Adipocyte (in vitro differentiated cells): ENCODE measurements at places on chromosomes 5 and 9.

- peak; percentile 94 for DNase-seq
These were observed at the start of gene ST6GALNAC6 for GRCh38 chr9:127899128-127899943. ST6GALNAC6 (minus strand) TSS chr9:127899603; CDS start chr9:127897981, 1,622 bp downstream.

DNA sequence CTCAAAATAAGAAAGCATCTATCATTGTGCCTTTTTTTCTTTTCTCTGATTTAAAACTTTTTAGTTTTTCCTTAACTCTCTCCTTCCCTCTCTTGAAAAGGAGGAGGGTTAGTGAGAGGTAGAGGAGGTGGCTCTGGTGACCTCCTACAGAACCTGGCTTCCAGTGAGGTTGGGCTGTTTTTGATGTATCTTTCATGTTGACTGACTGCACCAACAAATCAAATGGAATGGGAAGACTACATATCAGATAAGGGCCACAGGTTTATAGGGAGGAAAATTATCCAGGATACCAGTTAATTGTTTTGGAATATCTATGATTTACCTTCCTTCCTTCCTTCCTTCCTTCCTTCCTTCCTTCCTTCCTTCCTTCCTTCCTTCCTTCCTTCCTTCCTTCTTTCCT, 173.2 kb downstream of the ZSWIM6 start:
- DNase-seq: no peak

DNA sequence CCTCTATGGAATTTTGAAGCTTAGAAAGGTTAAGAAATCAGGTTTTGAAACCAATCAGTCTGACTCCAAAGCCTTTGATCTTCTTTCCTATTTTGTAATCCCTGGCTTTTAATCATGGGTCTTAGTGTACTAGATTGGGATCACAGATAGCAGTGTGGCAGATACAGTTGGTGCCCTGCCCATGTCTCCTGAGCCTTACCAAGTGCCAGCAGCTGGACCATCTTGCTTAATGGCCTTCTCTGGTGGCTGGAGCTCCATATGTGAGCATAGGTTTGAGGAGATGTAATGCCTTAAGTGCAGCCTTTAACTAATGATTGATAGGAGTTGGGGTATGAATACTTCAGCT, 16.7 kb upstream of the RIC1 start:
- DNase-seq: peak; percentile 40

DNA sequence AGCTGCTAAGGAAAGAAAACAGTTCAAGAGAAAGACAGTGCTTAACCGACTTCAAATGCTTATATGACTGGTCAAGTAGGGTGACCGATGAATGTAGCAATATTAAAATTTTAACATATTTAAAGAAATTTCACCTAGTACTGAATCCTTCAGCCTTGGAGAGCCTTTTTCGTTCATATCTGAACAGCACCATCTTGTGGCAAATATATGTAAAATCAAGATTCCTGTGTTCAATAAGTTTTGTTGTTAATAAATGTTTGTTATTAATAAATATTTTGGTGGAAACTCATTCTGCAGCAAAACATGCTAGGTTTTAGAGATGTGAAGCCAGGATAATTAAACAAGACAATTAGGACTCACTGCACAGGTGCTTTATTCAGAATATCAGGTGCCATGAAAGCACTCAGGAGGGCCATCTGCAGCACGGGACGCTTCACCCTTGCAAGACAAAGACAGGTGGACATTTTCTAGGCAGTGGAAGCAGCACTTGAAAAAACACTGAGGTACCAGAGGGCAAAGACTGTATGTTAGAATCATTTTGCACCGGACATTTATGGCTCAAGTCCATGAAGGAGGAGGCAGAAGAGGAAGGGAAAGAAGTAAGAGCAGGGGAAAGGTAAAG, 15.6 kb downstream of the TICAM2 start:
- DNase-seq: peak; percentile 83

DNA sequence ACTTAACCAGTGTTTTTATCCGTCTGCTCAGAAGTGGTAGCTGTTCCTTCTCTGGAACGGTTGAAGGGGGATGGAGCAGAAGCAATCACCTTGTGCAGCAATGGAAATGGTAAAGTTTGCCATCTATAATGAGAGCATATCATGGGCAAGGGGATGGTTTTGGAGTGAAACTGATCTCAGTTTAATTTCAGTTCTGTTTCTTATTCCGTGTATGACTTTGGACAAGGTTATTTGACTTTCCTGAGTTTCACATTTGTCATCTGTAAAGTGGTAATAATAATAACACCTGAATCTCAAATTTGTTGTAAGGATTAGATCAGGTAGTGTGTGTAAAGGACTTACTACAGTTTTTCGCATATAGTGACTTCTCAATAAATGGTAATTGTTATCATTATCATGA, 106.1 kb downstream of the PCSK1 start:
- DNase-seq: no peak

DNA sequence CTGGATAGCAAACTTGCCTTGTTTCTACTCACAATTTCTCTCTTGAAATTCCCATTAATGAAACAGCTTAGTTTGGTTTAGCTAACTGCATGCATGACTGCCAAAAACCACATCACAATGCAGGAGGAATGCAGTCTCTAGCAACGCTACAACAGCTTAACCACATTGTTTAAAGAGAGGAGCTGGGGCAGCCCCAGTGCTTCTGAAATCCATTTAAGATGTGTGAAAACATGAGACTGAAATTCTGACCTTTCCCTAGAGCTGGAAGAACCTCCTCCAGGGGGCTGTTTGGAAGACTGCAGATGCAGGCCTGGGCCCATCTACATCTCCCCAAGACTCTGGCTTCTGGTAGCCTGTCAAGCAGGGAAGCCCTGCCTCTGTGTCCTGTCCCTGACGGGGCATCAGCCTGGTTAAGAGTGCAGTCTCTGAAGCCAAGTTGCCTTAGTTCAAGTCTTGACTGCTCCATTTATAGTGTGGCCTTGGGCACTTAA, 157.1 kb downstream of the ZNF462 start:
- peak; percentile 91 for DNase-seq

- DNase-seq: no peak
These were observed 69.6 kb downstream of the IL31RA start for GRCh38 chr5:55920784-55921183.

- no peak for DNase-seq
These were observed 21.8 kb downstream of the CTNNA1 start for GRCh38 chr5:138775034-138775433.

DNA sequence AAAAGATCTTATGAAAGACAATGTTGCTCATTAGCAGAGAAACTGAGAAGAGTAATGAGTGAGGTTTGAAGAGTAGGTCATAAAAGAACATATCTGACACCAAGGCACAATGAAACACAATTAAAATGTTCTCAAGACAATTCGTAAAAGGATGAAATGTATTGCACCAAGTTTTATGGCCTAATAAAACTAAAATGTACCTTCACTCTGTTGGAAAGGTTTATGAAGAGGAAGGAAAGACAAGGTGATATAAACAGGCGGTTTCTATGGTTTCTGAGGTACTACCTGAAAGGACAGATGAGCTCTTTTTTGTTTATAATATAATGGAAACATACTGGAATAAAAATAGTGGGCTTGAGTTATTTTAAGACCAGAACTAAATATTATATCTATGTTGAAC, 821.3 kb downstream of the TAF11L14 start:
- no peak for DNase-seq

DNA sequence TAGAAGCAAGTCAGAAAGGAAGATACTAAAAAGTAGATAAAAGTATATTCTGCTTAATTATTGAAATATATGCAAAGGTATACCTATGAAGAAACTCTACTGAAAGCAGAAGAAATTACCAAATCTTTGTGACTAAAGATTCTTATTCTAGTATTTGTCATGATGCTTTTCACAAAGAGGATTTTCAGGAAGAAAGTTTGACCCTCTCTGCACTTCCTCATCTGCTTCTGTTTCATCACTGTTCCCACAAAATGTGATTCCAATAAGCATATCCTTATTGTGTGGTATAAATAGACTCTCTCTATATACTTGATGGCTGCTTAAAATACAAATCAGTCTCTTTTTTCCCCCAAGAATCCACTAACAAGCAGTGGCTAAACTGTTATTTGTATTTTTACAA, 2139.6 kb upstream of the ACO1 start:
- no peak for DNase-seq

GRCh38 chr9:70407081-70407503, 7.4 kb downstream of the KLF9 start:
- peak; percentile 79 for DNase-seq

GRCh38 chr5:142016556-142016955, 3.7 kb upstream of the GNPDA1 start:
- no peak for DNase-seq

DNA sequence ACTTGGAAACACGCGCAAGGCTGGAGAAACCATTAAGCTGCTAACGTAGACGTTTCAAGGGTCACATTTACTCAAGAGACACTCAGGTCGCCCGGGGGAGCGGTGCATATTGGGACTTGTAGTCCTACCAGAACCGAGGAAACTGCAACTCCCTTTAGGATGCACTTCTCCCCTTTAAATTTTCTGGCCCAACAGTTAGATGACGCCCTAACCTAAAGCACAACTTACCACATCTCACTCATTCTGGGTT, 384 bp upstream of the DMXL1 start:
- DNase-seq: peak; percentile 92

DNA sequence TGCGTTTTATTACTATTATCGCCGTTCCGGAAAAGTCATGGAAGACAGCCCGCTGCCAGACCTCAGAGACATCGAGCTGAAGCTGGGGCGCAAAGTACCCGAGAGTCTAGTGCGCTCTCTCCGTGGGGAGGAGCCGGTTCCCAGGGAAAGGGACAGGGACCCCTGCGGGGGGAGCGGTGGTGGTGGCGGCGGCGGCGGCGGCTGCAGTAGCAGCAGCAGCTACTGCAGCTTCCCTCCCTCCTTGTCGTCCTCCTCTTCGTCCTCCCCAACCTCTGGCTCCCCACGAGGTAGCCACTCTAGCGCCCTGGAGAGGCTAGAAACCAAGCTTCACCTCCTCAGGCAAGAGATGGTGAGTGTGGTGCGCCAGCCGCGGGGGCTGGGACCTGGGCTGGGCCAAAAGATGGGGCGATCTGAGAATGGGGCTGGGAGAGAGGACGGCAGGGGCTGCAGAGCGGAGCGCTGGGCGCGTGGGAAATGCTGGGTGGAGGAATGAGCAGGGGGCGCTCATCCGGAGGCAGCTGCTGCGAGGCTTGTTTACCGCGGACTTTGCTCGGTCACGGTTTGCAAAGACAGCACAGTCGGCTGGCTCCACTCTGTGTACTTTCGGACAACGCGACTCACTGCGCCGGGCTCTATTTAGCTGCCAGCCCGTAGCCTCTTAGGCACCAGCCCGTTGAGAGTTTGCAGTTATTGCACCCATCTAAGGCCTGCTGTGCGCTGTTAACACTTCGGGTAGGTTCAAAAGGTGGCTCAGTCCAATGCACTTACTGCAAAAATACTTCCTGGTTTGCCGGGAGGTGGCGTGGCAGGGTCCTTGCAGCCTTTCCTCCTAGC, 1.1 kb downstream of the LURAP1L start:
- peak; percentile 91 for DNase-seq

GRCh38 chr9:82180711-82181110, 192.1 kb downstream of the SPATA31D1 start:
- no peak for DNase-seq

DNA sequence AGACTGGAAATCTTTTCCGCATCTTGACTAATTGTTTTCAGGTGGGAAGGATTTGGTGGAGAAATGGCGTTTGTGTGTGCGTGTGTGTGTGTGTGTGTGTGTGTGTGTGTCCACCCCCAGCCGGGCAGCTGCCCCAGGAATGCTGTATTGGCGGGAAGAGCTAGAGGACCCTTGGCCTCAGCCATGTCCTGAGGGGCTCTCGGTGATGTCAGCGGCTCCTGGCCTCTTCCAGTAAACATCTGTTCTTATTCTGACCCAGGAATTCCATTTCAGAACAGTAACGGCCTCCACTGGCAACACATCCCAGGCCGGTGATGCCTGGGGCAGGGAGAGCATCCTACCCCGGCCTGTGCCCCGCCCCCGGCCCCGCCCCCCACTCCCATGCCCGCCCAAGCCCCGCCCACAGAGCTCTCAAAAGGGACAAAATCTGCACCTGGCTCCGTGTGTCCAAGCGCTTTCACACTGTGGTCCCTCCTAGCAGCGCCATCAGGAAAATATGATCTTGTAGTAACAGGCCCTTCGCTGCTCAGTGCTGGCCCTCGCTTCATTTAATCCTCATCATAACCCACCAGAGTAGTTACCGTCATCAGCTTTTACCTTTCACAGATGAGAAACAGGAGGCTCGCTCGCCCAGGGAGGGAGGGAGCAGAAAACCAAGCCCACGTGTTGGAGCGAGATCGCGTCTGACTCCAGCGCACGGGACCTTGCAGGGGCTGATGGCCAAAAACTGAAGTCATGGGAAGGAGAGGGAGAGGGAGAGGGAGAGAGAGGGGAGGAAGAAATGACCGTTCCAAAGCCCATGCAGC, 18.9 kb downstream of the ADAMTS2 start:
- peak; percentile 79 for DNase-seq

DNA sequence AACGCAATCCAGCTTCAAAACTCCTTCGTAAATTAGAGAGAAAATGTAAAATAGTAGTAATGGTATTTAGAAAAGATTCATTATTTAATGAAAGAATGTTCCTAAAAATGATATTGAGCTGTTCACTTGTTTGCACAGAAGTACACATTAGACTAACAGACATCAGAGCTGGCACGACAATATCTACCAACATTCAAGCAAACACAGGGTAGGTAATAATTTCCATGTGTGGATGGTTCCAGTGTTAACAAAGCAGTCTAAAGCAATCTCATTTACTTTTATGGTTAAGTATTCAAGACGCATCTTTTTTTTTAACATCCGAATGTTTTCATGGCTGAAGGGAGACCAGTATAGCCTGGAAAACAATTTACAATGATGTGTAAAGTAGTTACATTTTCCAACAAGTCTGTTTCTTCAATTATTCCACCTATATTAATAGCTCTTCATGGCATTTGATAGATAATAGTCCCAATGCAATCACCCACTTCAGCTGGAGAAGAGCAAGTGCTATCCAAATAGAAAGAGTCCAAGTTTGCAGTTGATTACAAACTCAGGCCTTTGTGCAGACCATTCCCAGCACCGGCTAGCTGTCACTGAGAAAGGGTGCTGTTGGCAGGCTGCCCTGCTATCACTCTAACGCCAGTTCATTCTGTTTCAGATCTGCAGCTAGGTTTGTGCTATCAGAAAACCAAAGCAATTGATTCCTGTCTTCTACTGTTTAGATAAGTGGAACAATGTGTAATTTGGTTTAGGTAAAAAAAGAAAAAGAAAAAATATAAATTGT, 458.8 kb downstream of the DTWD2 start:
- DNase-seq: no peak

DNA sequence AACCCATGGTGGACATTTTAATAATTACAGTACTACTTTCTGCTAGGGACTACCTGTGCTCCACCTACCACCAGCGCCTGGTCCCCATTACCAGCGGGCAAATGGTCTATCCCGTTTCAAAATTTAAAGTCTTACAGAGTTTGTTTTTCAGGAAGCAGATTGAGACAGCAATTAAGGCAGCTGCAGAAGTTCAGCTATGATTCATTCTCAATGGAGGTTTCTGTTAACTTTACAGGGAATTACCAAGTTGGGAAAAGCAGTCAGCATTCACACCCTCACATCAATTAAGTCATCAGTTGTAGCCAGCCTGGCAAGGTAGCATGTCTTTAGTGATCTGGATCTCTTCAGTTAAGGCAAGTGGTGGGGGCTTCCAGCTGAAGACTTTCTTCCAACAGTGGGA, 410.6 kb upstream of the DAB2 start:
- DNase-seq: peak; percentile 12
